A549 (cell line): ENCODE measurements at places on chromosomes 12 and 14. TPM values are rescaled to one million over a fixed set of nuclear protein-coding genes. Genes with fewer than 3 reads are reported as not detected.
A peak's percentile ranks its signal among the peaks of the same experiment; 100 is the strongest.

Gene CELA1
- not detected in 3 replicates for polyA plus RNA-seq

Gene TPH2
- polyA plus RNA-seq = not detected in 3 replicates

Gene TAS2R43
- not detected in 3 replicates for polyA plus RNA-seq

Gene HOXC5
- polyA plus RNA-seq = 0.64 to 1.1 TPM (median 0.98 TPM) in 3 replicates

Gene RAB5B
- 27.7 to 37.2 TPM (median 36.3 TPM) in 3 replicates for polyA plus RNA-seq

Gene MIP
- not detected in 3 replicates for polyA plus RNA-seq

DNA sequence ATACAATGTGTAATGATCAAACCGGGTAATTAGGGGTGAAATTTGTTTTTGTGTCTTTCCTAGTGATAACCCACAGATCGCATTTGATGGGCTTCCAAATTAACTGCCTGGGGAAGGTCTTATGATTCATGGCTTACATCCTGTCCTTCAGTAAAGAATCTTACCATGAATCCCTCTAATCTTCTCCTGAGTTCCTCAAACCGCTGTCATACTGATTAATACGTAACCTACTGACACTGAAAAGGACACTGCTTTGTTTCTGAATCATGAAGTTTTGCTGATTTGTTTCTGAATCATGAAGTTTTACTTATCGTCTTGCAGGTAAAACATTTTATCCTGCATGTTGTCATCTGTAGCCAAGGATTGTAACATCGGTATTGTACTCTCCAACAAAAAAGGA is 52.0 kb upstream of the CRY1 start:
- peak; percentile 24 for DNase-seq
